ENCODE measurements at places on chromosomes 2 and 18.

GRCh38 chr2:197498937-197499593 is 575 bp downstream of the HSPD1 start:
- DNase-seq: peak; percentile 43

DNA sequence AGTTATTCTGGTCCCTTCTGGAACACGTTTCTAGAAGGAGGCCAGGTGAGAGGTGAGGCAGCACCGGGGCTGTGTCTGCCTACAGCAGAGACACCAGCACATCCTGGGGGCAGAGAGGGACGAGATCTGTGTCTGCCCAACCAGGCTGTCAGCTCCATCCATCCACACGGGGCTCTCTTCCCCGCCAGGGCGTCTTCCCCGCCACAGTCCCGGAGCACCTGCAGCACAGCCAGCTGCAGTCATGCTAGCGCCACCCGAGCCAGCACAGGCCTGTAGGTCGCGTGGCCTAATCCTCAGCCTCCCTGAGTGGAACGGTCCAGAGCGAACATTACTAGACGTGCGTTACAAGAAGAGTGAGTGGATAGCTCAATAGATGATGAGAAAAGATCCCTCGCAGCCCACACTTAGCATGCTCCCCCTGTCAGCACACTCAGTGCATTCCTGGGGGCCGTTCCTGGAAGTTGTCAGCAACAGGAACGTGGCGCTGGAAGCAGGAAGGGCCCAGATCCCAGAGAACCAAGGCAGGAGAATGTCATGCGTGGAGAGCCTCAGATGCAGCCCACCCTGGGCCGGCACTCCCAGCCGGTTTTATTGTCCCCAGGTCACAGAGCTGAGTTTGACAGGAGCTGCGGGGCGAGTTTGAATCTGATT is 179.0 kb downstream of the TWIST2 start:
- no peak for DNase-seq

- DNase-seq: no peak
Observed at GRCh38 chr18:69813559-69813958, 134.1 kb downstream of the CD226 start.

DNA sequence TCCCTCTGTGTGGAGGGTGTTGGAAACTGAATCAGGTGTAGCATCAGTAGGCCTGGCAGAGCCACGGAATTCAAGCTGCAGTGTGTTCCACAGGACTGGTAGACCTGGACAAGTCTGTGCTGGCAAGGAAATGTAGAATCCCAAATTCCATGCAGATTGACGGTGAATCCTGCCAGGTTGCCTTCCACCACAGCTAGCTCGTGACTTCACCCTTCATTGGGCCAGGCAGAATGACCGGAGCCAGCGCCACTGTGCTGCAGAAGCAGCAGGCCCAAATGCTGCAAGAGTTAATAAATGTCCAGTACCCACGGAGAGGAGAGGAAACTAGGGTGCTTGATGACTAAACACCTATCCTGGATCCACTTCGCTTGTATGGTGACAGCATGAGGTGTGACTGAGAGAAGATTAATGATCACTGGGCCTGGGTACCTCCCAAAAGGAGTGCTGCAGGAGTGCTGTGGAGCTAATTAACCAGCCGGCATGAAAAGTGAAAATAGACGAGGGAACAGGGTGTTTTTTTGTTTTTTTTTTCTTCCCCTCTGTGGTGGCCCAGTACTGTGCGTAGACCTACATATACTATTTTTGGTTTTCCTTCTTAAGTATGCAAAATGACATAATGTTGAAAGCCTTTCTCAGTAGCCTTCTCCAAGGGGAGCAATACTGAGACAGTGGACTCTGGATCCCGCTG is 122.2 kb downstream of the TANC1 start:
- DNase-seq: no peak

DNA sequence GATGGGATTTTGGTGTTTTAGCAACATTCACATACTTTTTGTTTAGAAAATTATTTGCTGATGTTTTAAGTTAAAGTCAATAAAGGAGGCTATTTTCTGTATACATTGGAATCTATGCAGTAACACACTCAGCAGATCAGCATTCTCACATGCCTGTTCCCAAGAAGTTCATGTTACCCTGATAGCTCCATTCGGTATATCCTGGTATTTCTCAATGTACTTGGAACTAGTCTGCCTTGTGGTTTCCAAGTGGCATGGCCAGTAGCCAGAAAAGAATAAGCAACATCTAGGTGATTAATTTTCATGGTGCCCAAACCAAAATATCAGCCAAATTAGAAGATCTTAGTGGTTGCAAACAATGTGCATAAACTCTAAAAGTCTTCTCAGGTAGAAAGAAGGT is 5.2 kb upstream of the NCAPH start:
- no peak for DNase-seq

GRCh38 chr18:54232485-54233227 is 8.2 kb upstream of the MBD2 start:
- no peak for DNase-seq

GRCh38 chr2:47299555-47299954 is 103.4 kb upstream of the MSH2 start:
- DNase-seq: no peak

DNA sequence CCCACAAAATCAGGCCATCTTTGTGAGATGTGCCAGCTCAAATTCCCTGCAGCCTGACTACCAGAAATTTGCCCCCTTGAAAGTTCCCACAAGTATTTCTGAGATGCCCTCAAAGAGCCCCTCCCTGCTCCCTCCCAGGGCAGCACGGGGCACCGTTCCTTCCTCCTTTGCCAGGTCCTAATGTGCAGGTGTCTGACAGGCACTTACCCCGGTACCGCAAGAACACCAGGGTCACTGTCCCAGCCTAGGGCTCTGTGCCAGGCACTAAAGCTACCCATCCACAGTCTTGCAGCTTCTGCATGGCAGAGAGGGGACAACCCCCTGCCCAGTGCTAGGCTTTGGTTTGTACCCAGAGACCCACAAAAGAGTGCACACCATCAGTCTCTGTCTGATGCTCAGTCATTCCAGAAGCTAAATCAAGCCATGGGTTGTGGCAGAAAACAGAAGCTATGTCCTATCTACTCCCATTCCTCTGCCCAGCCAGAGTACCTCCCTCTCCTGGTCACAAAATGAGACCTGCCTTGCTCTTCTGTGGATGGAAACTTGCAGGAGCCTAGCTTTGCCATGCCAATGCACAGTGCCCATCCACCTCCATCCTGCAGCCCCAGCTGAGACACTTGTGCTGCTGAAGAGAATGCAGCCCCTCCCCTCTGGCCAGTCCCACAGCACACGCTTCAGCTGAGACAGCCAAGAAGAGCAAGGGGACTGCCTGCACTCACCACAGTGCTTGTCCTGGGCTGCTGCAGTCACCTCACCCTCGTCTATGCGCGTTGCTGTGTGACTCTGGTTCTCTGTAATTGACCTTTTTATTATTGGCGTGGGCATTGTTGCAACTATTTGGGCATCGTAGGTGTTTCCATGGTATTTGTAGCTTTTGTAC is 48.7 kb downstream of the INPP5D start:
- no peak for DNase-seq

All from T-helper 1 cell (primary cell).